Activated T-helper 1 cell treated with anti-CD3 and anti-CD28 coated beads, Interleukin-2, amount 50 U/mL, for 16 hours (primary cell): ENCODE measurements at places on chromosomes 16 and 17.

- no peak for DNase-seq
These were observed 56.0 kb downstream of the IQCK start for GRCh38 chr16:19774024-19774423.

GRCh38 chr17:4500191-4500571, 1.5 kb downstream of the SPNS2 start:
- DNase-seq: no peak

- no peak for DNase-seq
These were observed 42.6 kb downstream of the PIK3R5 start for GRCh38 chr17:8922928-8923327.

DNA sequence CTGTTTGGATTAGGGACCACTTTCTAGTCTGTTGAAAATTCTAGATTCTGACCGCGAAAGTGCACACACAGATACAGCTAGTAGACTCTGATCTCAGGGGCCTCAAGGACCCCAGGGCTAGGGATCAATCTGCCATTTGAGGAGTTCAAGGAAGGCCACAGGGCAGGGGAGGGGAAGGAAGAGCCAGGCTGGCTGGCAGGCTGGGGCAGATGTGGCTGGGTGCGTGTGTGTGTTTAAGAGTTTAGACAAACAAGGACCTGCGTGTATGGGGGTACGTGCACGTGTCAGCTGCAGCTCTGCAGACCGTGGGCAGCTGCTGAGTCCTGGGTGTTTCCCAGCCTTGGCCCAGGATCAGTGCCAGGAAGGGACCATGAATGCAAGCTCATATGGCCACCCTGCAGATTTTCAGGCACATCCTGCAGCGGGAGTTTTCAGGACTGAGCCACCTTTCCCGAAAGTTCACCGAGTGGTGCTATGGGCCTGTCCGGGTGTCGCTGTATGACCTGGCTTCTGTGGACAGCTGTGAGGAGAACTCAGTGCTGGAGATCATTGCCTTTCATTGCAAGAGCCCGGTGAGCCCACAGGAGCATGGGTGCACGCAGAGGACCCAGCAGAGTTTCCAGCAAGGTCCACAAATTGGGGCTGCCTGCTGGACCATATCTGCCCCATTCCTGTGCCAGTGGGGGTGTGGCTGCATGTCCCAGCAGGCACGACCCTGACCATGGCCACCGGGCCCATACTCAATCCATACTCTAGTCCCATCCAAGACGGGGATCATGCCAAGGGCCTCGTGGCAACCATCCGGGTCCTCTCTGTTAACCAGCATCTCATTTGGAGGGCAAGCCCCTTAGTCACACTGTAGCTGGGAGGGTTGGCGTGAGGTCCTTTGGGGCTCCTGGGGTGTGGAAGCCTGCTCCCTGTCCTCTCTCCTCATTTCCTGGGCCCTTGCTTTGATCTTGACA, 10.6 kb downstream of the TRPV2 start:
- DNase-seq: no peak

DNA sequence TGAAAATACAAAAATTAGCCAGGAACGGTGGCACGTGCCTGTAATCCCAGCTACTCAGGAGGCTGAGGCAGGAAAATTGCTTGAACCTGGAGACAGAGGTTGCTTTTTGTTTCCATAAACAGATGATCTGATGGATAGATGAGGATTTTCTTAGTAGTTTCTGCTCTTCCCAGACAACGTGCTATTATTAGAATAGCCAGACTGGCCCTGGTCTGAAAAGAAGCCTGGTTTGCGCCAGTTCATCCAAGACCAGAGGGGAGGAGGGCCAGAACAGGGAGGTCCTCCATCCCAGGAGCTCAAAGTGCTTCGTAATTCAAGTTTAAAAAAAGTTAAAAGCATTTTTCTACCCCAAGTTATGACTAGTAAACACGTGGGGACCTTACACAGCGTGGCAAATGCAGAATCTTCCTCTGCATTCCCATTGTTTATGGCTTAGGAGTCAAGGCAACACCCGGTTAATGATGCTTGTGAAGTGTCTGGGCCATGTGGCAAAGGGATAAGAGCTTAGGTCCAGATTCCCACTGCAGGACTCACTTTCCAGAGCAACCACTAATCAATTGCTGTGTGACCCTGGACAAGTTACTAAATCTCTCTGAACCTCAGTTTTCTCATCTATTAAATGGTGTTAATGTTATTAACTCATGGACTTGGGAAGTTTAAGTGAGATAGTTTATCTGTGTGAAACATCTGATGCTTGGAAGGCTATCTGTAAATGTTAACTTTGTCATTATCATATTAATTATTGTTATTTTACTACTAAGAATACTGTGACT, 205.4 kb downstream of the CCDC182 start:
- DNase-seq: no peak

DNA sequence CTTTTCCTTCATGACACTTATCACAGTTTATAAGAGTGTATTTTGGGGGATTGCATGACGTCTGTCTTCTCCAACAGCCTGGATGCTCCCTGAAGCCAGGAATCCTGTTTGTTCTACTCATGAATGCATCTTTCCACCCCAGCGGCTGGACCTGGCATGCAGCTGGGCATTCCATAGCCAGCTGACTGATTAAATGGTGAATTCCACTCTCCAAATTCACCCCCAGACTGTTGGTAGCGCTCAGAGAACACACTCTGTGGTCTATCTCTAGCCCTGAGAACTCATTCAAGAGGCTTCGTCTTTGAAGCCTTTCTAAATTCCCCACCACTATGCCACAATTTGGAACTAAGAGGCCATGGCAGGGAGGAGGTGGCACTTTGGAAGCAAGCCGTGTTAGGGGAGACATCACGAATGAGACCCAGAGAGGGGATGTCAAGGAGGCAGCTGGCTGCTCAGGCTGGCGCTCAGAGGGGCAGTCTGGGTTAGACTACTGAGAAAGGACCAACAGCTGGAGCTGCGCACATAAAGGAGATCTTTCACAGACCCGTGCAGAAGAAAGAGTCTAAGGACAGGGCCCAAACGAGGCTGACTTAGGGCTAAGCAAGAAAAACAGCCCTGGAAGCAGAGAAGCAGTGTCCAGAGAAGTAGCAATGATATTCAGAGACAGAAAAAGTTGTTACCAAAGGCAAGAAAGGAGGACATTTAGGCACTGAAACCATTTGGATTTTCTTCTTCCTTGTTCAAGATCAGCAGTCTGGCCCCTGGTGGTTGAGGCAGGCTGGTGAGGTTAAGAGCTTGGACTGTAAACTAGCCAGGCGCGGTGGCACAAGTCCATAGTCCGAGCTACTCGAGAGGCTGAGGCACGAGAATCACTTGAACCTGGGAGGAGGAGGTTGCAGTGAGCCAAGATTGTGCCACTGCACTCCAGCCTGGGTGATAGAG, 42.4 kb upstream of the ZNF629 start:
- no peak for DNase-seq

GRCh38 chr16:69293401-69293800, 17.7 kb upstream of the VPS4A start:
- DNase-seq: no peak

DNA sequence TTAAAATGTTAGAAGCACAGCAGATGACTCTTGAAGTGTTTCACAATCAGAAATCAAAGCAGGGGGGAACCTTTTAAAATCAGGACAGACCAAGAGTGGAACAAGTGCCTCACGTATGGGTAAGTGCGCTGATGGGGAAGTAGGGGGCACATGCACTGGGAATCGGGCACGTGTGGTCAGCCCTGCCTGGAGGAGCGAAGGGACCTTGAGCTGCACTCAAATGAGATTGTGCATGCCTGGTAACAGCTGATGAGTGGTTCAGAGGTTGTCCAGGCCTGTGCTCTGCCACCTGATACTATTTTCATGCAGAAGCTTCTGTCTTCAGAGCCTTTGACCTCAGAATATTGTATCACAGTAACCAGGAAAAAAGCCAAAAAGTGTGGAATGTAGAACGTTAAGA, 13.7 kb upstream of the XYLT2 start:
- no peak for DNase-seq

- DNase-seq: no peak
These were observed 9.9 kb downstream of the CRYM start for GRCh38 chr16:21268236-21268635.

DNA sequence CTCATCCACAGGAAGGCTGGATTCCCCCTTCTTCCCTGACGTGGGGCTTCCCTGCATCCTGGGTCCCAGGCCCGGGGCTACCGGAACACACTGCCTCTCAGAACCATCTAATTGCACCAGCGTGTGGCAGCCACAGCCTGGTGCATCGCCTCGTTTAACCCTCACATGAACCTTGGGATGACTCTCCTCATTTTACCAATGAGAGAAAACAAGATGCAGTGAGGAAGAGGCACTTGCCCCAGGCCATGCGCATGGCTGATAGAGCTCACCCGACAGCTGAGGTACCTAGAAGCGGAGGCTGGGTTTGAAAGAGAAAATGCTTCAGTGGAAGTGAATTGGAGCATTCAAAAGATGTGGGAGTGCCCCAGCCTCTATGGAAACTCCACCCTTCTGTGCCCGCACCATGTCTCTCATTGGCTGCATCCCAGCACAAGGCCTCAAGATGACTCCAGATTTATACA, 162.3 kb downstream of the KATNIP start:
- DNase-seq: no peak

DNA sequence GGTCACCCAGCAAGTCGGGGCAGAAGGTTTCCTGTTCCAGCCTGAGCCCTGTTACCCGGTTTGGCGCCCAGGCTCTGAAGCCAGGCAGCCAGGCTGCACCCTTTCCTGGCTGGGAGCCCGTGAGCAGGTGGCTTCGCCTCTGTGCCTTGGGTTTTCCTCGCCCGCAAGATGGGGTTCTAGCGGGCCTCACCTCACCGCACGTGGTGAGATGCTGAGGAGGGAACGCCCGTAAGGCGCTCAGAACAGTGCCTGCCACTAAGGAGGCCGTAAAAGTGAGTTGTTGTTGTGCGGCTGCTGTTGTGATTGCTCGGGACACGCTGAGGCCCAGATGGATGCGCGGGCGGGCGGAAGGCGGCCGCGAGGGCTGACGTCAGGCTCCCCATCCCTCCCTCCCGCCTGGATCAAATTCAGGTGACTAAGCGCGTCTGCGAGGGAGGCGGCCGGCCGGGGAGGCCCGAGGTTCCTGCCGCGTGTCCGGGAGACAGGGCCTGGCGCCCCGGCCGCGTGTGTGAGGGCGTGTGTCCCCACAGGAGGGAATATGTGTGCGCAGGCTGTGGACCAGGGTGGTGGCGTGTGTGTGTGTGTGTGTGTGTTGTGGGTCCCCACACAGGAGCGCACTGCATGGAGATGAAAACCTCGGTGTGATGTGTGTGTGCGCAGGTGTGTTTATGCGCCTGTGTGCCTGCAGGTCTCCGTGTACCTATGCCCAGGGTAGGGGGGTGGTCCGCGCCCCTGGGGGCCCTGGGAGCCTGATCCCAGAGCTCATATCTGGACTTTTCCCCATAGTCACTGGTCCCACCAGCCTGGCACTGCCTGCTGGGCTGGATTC, 4.3 kb downstream of the CAMKK1 start:
- DNase-seq: no peak

GRCh38 chr16:89484041-89484501, 6.3 kb downstream of the ANKRD11 start:
- DNase-seq: no peak

DNA sequence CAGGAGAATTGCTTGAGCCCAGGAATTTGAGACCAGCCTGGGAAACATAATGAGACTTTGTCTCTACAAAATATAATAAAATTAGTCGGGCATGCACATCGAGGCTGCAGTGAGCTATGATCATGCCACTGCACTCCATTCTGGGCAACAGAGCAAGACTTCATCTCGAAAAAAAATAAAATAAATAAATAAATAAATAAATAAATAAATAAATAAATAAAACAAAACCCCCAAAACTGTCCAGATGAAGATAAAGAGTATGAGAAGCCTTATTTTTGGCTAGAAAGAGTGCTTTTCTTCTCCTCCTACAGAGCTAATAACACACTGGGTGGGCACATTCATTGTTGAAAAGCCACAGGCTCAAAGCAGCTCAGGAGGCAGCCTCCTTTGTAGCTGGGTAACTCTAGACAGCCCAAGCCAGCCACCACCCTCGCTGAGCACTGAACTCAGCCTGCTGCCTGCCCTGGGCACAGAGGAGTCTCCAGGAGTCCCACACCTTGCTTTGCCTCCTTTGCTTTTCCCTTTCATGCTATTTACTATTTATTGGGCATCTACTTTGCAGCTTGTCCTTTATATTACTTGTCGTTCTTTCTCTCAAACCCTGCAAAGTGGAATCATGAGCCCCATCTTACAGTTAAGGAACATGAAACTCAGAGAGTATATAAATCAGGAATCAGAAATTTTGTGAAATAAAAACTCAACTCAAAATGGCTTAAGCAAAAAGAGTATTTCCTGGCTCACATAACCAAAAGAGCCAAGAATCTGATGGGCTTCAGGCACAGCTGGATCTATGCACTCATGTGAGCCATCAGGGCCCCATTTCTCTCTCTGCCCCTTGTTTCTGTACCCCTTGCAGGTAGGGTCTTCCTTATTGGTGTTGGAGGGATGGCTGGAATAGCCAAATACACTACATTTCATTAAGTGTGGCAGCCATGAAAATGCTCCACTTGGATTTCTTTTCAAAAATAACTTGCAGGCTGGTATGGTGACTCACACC, 18.1 kb upstream of the C16orf87 start:
- DNase-seq: no peak

DNA sequence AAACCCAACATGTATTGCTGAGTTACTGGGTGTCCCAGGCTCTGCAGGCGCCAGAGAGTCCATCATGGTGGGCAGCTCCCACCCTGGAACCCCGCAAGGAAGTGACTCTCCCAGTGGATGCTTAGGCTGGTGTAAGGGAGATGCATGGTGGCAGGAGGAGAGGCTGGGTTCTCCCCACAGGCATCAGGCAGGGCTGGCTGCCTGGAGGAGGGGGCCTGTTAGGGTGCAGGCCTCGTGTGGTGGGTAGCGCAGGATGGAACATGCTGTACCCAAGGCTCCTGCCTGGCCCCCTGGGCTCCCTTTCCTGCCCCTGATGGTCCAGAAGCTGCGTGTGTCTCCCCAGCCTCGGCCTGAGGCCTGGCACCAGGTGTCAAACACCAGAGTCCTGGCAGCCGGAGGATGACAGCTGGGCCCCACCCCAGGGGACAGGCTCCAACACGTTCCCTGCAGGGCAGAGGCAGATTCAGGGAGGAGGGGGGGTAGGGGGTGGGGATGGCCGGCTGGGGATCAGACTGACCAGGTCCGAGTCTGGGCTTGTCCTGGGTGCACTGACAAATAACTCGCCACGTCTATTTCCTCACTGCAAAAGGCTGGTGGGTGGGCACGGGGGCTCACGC, 40.2 kb upstream of the CIBAR2 start:
- no peak for DNase-seq
